ENCODE measurements at places on chromosomes 13 and 19.

DNA sequence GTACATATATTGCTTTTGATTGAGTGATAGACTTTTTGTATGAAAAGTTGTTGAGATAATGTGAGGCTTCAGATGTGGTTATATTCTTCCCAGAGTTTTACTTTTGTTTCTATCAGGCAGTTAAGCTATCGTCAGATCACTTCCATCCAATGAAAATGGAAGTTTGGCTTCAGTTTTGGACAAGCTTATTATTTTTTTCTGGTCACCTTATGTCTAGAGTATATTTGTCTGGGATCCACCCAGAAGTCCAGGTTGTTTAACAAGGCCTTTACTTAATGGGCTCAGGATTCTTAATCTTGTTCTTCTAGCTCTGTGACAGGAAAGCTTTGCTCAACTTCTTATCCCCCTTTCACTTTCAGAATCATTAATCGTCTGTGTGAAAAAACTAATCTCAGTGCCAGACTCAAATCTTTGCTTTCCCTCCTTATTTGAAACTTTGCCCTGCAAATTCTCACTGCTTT lies 150.9 kb downstream of the PDS5B start:
- DNase-seq: peak; percentile 58

GRCh38 chr19:50269653-50270052 lies 59.5 kb downstream of the KCNC3 start:
- DNase-seq: no peak

DNA sequence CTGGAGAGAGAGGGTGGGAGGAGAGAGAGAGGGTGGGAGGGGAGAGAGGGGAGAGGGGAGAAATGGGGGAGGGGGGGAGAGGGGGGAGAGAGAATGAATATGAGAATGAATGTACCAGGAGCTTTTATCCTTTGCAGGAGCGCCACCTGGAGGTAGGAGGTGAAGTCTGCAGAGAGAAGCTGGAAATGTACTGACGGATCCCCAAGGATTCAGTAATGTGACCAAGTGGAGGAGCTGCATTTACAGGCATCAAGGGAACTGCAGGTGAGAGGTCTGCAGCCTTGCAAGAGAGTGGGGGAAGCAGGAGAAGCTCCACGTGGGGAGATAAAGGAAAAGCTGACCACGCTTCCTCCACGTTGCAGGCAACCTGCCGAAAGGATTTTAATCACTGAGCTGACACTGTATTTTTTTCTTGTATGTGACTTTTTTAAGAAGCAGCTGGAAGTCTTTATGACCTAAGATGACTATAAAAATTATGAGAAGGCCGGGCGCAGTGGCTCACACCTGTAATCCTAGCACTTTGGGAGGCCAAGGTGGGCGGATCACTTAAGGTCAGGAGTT lies 33.7 kb downstream of the VSTM1 start:
- peak; percentile 60 for DNase-seq

DNA sequence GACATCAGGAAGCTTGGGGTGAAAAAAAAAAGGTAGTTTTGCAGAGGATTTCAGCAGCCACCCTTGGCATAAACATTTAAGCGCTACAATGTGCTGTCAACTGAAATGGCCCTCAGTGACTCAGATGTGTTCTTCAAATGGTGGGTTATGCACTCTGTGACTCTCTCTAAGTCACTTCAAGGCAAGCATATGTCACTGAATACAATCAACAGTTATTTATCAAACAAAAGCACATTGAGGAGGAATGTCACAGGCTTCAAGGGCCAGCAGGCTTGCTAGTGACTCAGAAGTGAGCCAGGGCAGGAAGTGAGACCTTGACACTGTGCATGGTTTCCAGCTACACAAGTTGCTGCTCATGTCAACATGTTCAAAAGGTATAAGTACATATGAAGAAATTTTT lies 523.7 kb upstream of the HTR2A start:
- DNase-seq: no peak

- peak; percentile 34 for DNase-seq
Measured at GRCh38 chr19:49591731-49592485, 926 bp downstream of the PRR12 start.

DNA sequence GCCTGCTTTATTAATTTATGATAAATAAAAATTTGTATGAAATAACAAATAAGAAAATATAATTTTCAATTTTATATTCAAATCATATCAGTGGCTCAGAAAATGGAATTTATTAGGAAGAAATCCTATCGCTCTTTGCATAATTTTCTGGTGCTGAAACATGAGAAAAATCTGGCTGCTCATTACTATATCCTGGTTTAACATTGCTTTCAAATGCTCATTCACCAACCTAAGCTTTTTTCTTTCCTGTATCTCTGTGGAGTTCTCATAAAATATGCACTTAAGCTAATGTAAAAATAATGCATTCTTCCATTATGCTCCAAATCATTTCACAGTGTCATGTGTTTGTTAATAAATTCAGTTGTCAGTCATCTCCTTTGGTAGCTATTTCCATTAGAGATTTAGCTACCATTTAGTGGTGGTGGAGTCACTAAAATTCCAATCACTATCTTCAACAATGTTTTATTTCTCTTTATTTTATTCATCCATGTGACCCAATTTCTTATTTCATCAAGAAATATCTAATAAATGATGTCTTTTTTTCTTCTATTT lies 498.0 kb downstream of the DCT start:
- no peak for DNase-seq

DNA sequence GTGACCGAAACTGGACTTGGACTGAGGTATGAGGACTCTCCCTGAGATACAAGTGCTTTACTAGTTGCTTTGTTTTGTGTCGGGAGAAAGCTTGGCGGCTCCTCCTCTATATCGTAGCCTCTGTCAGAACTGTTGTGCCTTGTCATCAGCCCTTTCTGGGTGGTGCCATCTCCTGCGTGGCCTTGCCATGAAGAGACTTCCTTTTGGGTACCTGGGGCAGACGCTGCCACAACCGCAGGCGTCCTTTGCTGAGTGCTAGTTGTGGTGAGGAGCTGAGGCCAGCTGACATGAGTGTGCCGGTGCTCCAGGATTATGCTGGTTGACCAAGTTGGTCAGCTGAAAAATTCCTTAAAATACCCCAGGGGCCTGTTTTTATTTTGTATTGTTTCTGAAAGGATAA lies 124.5 kb downstream of the AKAP11 start:
- peak; percentile 10 for DNase-seq

GRCh38 chr13:51612867-51613266 lies 28.6 kb downstream of the WDFY2 start:
- DNase-seq: no peak

- DNase-seq: no peak
Measured at GRCh38 chr13:20960663-20961309, 58.2 kb upstream of the XPO4 start.

- DNase-seq: no peak
Measured at GRCh38 chr13:33058776-33059327, 42.6 kb downstream of the KL start.

- DNase-seq: no peak
Measured at GRCh38 chr13:32117701-32118100, 86.1 kb downstream of the FRY start.

DNA sequence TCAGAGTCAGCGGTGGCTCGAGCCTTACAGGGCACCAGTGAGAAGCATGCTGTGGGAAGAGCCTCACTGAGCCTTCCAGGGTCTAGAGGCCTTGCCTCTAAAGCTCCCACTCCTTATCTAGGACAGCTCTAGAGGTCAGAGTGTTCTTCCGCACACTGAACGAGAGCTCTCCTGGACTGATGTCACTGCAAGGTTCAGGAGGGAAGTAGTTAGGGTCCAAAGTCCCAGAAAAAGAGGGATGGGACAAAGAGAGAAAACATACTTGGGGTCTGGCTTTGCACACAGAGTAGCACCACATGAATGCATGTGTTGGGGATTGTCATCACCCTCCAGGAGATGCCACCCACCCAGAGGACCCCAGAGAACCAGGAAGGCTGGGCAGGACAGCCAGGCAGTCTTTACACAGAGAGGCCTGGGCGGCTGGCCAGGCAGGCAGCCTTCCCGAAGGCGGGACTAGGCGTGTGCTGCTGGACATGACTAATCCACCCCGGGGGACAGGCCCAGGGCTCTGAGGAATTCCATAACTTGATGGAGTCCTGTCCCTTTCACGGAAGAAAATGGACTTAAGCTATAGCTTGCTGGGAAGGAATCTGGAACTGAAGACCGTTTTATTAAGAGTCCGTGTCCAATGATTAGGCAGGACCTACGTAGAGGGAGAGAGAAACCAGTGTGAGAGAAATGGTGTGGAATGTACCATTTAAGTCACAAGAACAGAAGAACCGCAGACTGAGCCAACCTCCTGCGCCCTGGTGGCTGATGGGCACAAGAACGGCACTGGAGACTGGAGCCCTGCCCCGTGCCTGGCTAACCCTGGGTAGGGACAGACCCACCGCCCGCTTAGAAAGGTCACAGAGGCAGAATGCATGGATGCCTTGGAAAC lies 16.6 kb upstream of the EPHX3 start:
- no peak for DNase-seq

GRCh38 chr13:60590800-60591747 lies 194.1 kb downstream of the TDRD3 start:
- DNase-seq: no peak

DNA sequence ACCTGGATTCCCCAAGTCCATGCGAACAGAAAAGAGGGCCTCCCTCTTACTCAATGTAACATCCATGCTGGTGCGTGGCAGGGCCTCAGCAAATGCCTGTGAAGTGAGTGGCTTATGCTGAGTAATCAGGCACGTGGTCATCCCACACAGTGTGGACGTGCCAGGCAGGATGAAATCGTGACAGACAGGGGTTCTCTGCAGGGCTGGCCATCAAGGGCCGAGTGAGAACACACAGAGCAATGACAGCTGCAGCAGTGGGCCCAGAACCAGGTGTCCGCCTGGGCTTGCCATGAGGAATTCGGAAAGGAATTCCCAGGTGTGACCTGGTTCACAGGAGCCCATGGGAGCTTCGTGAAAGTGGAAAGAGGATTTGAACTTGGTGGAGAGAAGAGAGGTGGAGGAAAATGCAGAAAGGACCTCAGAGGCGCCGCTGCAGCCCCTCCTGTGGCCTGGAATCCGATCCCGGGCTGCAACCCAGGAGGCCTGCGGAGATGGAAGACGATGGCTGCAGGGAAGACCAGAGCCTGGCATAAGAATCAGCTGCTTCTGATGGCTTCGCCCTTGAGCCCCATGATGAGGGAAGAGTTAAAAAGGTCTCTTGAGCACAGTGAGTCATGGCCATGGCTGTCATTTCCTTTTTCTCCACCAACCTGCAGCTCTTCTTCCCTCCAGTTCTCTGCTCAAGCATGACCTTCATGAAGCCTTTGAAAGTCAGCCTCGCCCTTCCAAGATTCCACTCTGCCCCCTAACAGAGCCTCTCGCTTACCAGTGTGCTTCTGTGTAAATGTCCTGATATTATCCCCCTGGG lies 34.6 kb upstream of the SOX1 start:
- no peak for DNase-seq

GRCh38 chr19:1567116-1567847 lies 843 bp downstream of the MEX3D start:
- DNase-seq: no peak

GRCh38 chr13:114097893-114098688 lies 34.3 kb downstream of the RASA3 start:
- peak; percentile 42 for DNase-seq

DNA sequence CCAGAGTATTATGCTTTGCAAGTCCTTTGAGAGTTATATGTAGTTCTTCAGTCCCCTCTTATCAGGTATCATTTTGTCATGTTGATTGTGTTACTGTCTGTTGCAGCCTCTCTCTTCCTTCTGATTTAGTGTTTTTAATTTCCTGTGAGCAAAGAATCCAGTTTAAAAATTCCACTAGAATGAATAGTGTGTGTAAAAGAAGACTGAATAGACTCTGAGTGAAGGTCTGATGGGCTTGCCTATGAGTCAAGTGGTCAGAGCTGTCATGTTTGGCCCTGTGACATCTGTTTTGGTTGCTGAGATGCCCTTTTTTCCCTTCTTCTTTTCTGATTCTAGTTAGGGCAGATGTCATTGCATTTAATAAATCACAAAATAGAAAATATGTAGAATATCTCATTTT lies 23.3 kb upstream of the KCTD4 start:
- DNase-seq: no peak
